ENCODE measurements at places on chromosomes 12 and 14.

- DNase-seq: no peak
Observed at GRCh38 chr14:35965400-35965799, 139.3 kb downstream of the BRMS1L start.

DNA sequence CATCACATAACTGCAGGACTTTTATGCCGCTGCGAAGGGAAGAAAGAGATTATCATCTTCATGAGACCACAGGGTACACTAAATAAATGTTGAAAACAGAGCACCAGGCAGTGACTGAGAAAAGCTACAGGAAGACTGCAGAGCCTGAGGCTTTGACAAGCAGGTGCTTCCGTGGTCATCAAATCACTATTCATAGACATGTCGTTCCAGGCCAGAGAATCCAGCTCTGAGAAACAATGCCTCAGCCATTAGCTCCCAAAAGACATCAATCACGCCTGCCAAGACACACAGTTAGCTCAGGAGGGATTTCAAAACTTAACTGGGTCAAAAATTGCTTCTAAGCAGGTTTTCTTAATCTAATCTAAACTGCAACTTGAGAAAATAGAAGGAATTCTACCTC lies 47.2 kb upstream of the GARIN6 start:
- DNase-seq: no peak

DNA sequence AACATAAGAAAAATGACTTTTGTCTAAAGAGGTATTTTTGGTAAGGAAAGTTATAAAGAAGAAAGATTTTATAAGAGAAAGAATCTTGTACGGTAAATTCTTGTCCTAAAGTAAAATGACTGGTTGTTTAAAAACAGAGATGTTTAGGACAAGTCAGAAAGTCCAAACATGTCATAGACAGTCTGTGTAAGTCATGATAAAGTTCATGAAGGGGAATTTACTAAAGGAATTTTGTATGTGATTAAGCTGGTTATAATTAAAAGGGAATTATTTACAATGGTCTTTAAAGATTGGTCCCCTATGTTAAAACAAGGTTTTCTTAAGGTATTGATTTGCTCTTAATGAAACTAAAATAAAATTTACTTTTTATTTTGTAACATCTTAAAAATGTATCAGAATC lies 269.4 kb upstream of the CCDC196 start:
- DNase-seq: no peak

DNA sequence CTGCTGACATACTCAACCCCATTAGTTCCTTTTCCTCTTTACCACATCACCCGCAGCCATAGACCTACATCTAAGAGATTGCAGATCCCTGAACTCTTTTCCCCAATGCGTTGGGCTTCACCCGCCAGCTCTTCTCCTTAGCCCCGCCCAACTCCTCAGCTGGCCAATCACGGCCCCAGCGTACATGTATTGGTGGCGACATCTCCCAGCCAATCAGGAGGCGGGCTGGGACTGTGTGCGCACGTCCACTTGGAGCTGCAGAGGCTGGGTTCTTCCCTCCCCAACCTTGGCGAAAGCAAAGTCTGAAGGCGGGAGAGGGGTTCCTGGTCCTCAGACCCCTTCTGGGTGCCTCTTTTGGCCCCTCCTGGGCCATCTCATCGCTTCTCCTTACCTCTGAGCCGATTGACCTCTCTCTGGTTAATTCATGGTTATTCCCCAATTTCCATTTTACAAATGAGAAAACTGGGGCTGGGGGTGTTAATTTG lies 11.0 kb downstream of the PDE1B start:
- DNase-seq: peak; percentile 88

GRCh38 chr12:111316671-111317070 lies 52.2 kb downstream of the PHETA1 start:
- no peak for DNase-seq

DNA sequence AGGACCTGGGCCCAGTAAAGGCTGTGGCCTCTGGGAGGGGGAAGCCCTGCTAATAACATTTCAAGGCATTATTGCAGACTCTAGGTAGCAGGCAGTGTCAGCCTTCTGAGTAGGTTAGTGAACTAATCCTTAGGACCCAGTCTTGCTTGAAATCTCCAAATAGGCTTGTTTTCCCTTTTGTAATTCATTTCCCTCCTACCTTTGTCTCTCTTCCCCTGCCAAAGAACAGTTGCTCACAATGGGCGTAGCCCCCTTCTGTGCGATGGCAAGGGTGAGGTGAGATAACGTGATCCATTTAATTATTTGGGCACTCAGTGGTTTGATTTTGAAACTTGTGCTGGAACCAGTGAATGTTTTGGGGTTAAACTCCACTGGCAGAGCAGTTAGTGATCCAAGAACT lies 10.9 kb downstream of the PELI2 start:
- DNase-seq: no peak

DNA sequence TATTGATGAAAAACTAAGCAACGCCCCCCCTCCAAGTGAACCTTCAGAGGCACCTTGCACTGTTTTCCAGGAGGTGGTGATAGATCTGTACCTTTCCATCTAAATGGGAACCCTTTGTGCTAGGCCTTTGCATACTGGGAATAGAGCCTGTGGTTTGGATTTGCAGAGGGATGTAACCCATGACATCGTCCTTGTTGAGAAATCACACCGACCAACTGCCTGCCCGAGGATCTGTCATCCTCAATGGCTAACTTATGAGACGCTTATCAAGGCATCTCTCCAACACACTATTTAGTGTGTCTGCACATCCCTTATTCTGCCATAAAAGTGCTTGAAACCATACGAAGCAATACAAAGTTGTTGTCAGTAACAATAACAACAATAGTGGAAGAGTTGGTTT lies 22.9 kb downstream of the NTN4 start:
- no peak for DNase-seq

DNA sequence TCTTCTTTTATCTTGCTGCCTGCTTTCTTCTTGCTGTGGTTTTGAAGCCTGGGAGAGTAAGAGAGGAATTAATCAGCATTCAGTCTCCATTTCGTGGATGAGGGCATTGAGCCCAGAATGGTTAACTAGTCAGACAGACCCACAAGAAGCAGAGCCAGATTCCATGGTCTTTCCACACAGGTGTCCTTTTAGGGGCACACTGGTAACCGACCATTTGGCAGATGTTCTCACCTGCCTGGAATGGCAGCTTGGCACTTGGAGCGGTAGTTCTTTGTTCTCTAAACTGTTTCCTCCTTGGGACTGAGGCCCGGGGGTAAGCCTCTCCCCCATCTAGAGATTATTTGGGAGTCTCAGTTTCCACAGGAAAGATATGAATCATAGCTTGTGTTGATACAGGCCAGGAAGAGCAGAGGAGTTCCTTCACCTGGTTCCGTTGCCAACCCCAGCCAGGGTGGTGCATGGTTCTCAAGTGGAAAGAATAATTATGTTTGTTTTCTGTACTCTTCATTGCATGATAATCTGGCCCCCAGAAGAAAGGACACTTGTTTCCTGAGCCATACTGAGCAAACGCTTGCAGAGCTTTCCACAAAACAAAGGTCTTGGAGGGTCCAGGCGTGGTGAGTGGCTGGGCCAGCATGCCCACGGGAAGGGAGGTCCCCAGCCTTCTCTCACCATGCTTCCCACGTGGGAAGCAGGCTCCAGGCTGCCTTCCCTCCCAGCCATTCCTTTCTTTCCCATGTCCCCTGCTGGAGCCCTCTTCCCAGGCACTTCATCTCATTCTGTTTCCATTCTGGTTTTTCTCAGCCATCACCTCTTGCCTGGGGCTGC lies 2.0 kb upstream of the KRT75 start:
- no peak for DNase-seq

DNA sequence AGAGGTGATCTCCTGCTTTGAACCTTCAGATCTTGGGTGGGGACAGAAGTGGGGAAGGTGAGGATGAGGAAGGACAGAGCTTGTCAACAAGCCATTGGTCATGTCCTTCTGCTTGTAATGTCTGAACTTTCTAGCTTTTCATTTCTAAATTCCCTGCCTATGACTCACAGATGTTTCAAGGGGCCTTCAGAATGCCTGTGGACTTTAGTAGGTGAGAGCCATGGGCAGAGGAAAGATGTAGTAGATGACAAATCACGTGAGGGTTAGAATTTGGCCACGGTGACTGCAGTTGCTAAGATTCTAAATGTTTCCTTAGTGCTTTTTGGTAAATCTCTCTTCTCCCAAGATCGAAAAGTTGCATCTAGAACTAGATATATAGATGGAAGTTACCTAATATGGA lies 18.7 kb upstream of the CREBL2 start:
- DNase-seq: no peak

- DNase-seq: no peak
Observed at GRCh38 chr14:99535448-99535847, 54.2 kb downstream of the CCNK start.

DNA sequence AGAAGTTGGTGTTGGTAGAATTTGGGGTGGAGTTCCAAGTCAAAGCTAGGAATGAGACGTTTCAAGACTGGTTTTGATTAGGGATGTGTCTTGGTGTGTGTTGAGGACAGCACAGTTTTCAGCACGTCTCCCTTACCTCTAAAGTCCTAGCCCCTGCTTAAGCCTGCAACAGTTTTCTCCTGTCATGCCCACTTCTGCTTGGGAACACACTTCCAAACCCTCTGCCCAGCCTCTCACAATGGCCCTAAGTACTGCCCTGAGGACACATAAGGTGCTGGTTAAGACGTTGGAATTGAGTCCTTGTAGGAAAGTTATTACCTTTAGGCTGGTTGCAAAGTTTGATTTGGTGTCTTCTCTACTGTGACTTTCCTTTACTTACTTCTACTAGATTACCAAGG lies 710 bp upstream of the BMAL2 start:
- no peak for DNase-seq

Data from GM12892 (cell line).